ENCODE measurements at places on chromosomes 4 and X. TPM values are rescaled to one million over a fixed set of nuclear protein-coding genes. Genes with fewer than 3 reads are reported as not detected.

Gene ZNF157
- not detected for total RNA-seq

- DNase-seq, result no peak
Observed at GRCh38 chr4:25834411-25835107, 28.2 kb downstream of the SEL1L3 start.

DNA sequence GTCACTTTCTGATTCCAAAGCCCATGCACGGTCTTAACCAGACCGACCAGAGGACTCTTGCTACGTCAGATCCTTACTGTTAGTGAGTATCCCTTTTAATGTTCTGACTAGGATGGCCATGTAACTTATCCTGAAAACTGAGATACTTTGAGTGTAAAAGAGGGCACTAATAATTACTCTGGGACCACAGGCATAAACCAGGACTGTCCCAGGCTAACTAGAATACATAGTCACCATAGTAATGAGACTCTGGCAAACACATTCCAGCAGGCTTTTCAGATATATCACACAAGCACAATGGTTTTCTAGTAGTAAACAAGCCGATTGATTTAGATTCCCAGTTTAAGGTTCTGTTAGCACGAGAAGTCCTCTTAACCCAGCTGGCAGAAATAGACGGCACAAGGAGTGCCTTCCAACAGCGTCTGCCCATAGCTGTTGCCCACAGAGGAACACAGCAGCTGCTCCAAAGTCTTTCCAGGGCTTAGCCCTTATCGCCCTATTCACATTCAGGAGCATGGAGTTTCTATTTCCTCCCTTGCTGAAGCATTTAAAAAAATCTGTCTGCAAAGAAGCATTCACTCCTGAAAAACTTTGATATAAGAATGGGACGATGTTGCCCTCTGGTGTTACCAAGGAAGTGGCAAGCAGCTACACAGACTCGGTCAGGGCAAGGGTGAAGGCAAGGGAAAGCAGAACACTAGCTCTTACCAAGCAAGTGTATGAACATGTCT, 92.4 kb downstream of the CXCL13 start:
- peak; percentile 27 for DNase-seq

DNA sequence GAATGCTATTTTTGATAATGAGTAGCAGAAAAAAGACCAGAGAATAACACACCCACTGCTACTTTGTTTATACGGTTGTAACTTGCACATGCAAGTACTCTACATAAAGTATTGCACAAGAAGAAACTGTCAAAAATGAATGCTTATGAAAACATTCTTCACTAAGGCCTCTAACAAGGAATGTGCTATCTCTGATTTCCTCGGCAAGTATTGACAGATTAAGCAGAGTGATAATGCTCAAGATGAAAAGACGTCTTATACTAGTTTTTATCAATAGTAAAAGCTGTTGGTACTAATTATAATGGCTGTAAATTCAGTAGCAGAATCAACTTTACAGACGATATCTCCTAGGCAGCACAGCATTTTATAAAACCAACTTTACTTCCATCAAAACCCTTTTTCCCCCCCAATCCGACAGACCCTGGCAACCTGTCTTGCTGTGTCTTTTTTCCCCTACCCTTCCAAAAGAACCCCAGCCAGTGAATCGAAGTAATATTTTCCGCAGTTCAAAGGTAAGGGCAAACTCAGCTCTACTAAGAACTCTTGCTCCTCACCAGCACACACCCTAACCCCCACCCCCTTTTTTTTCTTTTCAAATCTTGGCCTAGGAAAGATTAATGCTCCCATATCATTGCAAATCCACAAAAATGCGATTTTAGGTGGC, 1.5 kb downstream of the FRYL start:
- no peak for DNase-seq

All from Panc1 (cell line).